ENCODE measurements at places on chromosomes 1 and 21.

- DNase-seq, result no peak
Measured at GRCh38 chr1:72917920-72918319, 635.6 kb upstream of the NEGR1 start.

DNA sequence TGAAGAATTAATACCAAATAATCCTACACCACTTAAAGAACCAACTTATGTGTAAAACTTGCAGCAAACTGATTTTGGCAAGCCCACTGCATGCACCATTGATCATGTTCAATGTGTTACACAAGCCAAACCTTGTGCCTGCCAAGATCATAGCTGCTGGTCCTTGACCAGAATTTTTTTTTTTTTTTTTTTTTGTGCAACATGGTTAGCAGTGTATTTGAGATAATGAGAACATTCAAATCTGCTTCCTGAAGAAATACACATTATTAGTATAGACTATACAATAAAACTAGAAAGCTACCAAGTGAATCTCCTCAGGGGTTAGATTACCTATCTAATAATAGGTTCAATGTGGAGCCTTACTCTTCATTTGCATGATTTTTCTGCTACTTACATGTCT lies 421.0 kb downstream of the MRPL39 start:
- no peak for DNase-seq

DNA sequence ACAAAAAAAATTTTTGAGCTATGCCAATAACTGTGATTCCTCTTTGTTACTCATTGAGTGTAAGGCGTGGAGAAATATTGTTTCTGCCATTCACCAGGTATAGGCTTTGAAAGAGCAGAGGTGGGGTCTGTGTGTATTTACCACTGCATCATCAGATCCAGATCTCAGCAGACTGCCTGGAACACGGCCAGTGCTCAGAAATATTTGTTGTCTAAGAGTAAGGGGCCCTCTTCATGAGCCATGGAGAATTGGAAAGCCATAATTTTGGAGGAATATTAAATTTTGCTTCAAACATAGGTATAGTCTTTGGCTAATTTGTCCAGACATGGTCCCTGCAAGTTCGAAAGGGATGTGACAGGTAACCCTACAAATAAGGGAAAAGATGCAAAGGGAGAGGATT lies 231.3 kb upstream of the IRF2BP2 start:
- no peak for DNase-seq

DNA sequence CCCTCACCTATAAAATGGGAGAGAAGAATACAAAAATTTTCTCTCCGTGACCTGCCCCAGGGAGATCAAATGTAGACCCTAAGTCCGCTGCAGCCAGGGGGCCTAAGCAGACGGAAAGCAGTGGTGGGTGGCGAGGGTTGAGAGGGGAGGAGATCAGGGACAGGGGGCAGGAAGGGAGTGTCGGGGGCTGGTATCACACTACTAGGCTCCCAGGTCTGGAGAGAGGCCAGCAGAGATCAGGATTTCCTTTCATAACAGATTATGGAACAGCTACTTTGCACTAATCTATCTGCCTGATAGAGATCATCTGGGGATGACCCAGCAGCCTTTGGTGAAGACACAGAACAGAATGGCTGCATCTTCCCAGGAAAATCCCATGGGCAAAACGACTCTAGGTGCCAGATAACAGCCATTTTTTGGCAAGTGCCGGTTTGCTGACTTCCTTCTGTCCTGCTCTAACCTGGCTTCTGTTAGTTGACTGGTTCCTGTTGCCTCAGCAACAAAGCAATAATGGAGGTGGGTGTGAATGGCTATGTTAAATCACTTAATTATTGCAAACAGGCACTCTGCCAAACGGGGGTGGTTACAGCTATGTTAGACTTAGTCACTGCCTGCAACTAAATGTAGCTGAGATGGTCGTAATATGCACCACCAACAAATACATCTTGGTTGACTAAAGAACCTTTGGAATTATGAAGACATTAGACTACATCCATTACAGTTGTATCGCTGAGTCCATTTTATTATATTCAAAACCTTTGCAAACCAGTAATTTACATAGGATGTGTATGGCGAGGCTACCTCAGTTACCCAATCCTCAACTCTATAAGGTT lies 30.0 kb upstream of the EPS8L3 start:
- DNase-seq, result no peak

DNA sequence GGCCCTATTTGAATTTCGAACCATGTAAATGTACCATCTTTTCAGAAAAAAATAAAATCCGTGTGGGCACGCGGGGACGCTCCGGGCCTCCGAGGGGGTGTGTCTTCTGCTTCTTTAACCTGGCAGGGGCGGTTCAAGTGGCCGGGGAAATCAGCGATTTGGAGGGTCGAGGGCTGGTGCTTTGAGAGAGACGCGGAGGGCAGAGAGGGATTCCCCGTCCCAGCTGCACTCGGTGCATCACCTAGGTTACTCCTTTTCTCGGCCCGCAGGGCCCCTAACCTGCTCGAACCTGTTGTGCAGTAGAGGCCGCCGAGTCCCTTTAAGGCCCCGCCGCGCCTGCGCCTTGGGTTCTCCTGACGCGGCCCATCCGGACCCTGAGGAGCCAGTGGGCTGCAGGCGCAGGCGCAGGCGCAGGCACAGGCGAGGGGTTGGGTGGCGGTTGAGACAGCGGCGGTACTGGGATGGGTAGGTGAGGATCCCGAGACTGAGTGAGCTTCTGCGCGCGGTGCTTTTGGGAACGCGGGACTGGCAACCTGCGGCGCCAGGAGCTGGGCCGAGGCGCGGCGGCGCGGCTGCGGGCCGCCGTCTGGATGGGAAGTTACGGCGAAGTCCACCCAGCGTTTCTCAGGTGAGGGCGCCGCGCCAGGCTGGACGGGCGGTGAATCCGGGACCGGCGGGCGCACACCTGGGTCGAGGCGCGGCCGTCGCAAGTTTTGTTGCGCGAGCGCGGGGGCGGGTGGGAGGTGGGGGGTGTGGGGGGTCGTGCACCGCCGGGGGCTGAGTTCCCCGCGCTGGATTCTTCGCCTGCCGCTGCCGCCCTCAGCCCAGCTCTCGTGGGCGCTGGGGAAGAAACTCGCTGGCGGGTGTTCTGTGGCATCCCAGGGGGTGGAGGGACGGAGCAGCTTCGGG lies at the start of gene NBPF3:
NBPF3 (plus strand) TSS at position 417 of the 909 bp plus-strand sequence. CDS start 4,950 bp downstream, outside the sequence.
- DNase-seq, result peak; percentile 23

GRCh38 chr1:100972185-100972584 lies 53.4 kb downstream of the DPH5 start:
- no peak for DNase-seq

DNA sequence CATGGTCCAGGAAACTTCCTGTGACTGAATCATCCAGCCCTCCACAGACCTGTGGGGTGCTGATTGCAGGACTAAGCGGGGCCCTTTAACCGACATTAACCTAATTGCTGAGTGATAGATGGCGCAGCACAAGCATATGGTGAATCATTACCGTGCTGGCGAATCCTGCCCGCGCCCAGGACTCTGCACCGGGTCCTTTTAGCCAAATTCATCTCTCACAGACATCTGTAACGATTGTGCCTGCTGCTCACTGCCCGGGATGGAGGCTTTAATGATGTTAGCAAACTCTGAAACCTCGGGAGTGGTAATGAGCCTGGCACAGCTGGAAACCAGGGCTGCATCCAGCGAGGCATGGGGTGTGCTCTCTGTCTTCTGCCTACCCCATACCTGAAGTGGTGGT lies 147.3 kb upstream of the CD34 start:
- DNase-seq, result no peak

- DNase-seq, result no peak
Measured at GRCh38 chr1:153340356-153340755, 8.3 kb downstream of the PGLYRP4 start.

DNA sequence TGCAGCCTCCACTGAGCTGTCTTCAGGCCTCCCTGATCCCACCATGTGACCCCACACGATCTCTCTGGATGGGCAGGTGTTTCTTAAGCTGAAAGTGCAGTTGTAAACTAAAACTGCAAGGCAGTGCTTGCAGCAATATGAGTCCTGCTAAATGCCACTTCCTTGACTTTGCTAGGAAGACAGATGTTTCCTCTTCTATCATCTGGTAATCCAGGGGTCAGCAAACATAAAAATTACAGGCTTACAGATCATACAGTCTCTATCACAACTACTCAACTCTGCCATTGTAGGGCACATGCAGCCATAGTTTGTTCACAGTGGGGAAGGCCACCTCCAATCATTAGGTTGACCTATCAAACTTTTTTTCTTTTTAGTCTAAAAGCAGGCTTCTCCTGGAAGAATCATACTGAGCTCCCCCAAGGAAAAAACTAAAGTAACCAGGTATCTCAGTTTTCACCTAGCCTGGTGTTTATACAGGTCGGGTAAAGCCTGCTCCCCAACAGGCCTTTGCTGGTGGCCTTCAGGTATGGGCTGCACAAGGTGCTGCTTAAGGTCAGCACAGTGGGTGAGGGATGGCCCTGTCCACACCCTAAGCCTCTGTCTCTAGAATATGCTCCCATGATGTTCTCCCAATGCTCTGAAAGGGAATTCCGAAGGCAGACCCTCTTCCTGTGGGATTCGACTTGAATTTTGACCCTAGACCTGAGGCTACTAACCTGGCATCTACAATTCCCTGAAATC lies 10.8 kb downstream of the ABCA4 start:
- no peak for DNase-seq

DNA sequence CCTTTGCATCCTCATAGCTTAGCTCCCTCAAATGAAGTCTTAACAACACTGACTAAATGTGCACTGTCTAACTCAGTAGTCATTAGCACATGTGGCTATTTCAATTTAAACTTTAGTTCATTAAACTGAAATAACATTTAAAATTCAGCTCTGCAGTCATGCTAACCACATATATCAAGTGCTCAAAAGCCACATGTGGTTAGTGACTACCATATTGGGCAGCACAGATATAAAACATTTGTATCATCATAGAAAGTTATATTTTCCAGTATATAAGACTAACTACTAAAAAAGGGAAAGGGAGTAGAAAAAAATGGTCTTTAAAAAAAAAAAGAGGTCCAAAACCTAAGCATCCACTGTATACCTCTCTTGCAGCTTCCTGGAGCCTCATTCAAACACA lies 64.1 kb downstream of the SETD4 start:
- DNase-seq, result no peak

GRCh38 chr1:69991644-69992043 lies 213.7 kb downstream of the LRRC40 start:
- no peak for DNase-seq

GRCh38 chr1:10788592-10789006 lies 7.8 kb downstream of the CASZ1 start:
- DNase-seq, result no peak

- no peak for DNase-seq
Measured at GRCh38 chr1:185650602-185651230, 83.5 kb upstream of the HMCN1 start.

- DNase-seq, result no peak
Measured at GRCh38 chr21:33618407-33618806, 23.1 kb downstream of the CRYZL1 start.

DNA sequence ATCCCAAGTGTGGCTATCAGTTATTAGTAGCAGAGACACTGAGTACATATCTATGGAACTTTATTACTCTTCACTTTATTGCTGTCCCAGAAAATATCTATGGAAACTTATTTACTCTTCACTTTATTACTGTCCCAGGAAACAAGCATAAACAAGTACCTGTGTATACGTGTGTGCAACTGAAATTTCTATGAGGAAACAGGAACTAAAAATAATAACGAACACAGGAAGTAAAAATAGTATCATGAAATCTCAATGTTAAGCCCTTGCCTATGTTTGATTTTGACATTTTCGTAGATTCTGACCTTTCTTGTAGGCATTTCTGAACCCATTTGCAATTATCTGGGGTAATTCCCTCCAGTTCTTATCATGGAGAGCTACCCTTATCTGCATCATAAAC lies 64.9 kb upstream of the KRTAP19-8 start:
- DNase-seq, result no peak

DNA sequence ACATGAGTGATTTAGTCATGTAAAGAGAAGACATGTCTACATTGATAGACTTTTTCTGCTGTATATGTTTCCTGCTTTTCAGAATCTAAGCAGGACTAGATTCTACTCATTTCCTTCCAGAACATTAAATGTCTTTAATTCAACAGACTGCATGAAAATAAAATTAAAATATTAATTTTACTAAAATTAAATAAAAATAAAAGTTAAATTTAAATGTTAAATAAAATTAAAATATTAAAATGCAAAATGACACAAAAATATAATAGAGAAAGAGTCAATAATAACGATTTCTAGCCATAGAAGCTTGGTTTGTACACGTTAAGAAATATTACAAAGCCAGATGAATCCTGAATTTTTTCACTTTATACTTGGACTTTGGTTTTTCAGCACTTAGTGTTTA lies 552.8 kb upstream of the NR5A2 start:
- no peak for DNase-seq

- no peak for DNase-seq
Measured at GRCh38 chr1:19517017-19517416, 31.7 kb upstream of the CAPZB start.

DNA sequence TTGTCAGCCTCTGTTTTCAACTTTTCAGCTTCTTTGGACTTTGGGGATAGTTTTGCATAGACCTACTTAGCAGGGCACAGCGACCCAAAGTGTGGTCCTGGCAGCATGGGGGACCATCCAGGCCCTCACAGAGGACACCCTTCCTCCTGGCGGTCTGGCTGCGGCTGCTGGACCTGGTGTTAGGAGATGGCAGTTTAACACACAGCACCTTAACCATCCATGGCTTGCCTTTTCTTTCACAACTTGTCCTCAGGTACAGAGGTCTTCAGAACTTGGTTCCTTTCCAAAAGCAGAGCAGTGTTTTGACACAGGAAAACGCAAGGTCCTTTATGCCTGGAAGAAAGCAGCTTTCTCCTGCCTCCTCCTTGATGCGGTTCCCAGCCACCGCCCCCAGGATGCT lies 68.1 kb downstream of the RHOU start:
- no peak for DNase-seq

DNA sequence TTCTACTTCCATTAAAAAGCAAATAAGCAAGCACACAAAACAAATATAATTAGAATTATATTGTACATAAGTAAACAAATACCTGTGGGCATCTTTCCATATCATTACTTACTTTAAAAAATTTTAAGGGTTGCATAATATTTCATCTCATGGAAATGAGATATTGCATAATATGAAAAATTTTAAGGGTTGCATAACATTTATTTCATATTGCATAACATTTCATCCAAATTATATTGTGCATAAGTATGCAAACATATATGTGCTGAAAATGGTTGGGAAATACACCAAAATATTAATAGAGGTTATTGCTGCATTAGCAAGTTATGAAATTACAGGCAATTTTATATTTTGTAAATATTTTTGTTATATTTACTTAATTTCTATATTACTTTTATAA lies 213.7 kb downstream of the KCNH1 start:
- no peak for DNase-seq

GRCh38 chr1:25746299-25747045 lies 53.5 kb upstream of the SELENON start:
- no peak for DNase-seq

- DNase-seq, result no peak
Measured at GRCh38 chr1:23624440-23624839, 65.1 kb upstream of the ID3 start.

GRCh38 chr21:41250519-41250918 lies 66.1 kb upstream of the FAM3B start:
- DNase-seq, result no peak

- no peak for DNase-seq
Measured at GRCh38 chr1:3429766-3430165, 24.7 kb upstream of the ARHGEF16 start.

GRCh38 chr1:180579961-180580611 lies 21.3 kb downstream of the OVAAL start:
- DNase-seq, result no peak

- no peak for DNase-seq
Measured at GRCh38 chr1:51517361-51518032, 1.6 kb downstream of the EPS15 start.

- DNase-seq, result no peak
Measured at GRCh38 chr1:94104776-94105580, 16.0 kb downstream of the ABCA4 start.
